CD4-positive, alpha-beta T cell treated with Interleukin-2 at 100 ng/mL for 4 hours (primary cell): ENCODE measurements at places on chromosomes 2 and 18.
A peak's percentile ranks its signal among the peaks of the same experiment; 100 is the strongest.

DNA sequence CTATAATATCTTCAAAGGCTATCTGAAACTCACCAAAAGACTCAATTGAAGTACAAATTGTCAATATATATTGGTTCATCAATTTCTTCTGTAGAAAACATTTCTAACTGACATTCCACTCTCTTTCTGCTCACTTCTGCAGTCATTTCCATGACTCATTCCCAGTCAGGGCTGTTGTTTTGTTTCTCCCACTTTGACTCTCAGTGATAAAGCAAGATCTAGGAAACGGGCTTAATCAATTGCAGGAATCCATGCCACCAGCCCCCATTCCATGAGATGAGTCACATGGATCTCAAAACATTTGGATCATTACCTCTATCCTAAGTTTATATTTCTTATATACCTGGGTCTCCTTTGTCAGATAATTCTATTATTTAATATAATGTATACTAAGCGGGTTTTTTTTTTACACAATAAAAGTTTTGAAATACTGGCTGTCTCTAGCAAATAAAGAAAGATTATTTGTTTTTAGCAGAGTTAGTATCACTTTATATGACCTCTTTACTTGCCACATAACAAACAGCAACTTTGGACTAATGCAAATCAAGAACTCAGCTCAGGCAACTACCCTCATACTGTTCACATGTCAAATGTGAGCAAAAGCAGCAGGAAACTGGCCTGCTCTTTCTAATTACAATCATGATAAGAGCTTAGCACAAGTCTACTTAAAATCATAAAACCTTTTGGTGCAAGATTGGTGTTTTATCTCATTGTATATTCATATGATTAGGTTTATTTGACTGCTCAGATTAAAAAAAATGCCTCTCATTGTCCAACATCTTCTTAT is 251.1 kb upstream of the PIK3C3 start:
- DNase-seq: no peak

GRCh38 chr2:9488583-9489547 is 14.5 kb downstream of the IAH1 start:
- DNase-seq: no peak

DNA sequence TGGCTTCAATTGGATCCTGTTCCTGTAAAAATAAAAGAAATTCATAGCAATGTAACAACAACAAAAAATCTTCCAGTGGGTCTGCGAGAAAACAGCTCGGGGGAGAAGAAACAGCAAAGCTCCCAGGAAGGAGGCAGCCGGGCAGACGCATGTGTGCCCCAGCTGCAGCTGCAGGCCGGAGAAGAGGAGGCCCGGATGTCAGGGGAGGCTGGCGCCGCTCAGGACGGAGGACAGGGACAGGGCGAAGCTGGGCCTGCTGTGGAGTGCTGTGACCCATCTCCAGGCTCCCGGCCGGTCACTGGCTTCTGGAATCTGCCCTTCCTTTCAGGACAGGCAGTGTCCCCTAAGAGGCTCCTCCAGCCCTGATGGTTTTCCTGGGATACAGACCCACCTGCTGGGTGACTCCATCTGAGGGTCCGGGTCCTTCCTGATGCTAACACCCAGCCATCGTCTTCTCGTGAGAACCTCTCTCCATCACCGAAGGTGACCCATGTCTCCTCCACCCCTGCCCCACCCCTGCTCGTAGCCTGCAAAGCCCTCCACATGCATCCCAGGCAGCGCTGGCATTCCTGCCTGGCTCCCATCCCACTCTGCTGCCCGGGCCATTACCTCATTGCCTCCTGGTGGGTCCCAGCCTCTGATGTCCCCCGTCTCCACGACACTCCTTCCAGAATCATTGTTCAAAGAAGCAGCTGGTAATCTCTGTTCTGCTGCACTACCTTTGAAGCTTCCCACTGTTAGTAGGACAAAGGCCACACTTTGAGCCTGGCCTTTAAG is 145.4 kb upstream of the TWIST2 start:
- no peak for DNase-seq

DNA sequence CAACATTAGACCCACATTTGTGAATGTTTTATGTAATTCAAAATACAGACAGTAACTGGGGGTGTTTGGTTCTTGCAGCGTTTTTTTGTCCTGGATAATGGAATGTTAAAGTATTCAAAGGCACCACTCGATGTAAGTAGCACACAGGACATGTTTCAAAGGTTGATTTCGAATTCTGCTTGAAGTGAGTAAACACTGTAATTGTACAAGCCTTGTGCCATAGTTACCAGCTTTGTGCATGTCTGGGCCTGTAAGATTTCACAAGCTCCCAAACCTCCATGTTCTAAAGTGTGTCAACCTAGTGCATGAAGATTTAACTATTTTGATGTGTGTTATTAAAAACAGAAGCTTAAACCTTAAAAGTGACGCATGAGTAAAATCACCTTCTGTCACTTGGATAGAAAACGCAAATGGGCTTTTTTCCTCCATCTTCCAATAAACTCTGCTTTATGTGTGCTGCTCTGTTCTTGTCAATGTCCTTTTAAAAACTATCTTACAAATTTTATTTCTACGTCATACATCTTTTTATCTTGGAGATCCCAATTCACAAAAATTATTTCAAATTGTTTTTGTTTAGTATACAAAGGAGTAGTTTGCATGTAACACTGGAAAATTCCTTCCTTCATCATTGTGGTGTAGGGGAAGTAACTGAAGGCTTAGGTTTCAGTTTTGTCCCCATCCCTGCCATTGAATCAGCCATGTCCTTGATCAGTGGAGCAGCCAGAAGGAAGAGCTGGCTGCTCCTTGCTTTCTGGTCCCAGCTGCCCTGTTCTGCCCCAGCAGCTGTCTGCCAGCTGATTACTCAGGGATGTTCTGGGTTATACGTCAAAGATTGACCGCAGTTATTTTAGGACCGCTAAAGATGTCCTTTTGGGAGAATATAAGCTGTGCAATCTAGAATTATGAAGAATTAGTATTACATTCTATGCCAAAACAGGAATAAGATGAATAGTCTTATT is 119.2 kb downstream of the PRKRA start:
- DNase-seq: no peak

GRCh38 chr2:241009191-241009590 is 10.8 kb downstream of the SNED1 start:
- DNase-seq: no peak

DNA sequence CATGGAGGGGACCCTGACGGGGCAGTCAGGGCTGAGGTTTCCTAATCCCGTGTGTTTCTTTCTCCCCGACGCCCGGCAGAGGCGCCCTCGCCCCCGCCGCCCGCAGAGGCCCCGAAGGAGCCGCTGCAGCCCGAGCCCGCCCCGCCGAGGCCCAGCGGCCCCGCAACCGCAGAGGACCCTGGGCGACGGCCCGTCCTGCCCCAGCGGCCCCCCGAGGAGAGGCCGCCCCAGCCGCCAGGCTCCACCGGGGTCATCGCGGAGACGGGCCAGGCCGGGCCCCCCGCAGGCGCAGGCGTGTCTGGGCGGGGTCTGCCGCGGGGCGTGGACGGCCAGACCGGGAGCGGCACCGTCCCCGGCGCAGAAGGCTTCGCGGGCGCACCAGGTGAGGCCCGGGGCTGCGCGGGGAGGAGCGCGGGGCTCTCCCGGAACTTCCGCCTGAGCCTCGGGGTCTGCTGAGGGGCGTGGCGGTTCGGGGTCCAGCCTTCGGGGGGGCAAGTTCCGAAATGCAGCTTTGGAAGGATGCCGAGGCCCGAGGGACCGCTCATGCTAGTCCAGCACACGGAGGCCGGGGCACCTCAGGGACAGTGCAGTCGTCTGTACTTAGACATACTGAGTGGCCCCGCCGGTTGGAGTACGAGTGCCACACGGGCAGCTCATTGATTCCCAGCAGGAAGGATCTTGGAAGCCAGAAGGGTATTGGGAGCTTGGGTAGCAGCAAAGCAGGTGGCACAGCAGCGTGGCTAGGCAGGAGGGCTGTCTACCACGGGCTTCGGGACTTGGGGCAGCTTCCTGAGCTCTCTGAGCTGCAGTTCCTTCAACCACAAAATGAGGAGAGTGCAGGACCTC is 60.1 kb downstream of the EMILIN2 start:
- peak; percentile 49 for DNase-seq

DNA sequence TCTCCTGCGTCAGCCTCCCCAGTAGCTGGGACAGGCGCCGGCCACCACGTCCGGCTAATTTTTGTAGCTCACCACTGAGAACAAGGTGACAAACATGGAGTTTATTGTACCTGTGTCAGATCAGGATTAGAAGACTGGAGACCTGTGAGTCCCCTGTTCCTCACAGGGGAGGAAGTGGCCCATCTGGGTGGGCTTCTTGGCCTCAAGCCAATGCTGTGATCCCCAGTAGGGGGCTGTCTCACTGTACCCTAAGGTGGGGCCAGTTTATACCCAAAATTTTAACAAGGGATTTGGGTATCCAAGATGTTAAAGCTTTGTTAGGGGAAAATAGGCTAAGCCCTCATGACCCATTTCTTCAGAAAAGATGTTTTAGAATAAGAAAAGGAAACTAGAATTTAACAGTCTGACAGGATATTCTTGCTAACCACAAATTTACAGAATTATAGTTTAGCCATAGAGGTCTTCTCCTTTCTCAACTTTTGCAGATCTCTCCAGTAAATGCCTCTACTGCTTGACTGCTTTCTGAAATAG is 16.3 kb downstream of the PCBP1 start:
- peak; percentile 40 for DNase-seq

DNA sequence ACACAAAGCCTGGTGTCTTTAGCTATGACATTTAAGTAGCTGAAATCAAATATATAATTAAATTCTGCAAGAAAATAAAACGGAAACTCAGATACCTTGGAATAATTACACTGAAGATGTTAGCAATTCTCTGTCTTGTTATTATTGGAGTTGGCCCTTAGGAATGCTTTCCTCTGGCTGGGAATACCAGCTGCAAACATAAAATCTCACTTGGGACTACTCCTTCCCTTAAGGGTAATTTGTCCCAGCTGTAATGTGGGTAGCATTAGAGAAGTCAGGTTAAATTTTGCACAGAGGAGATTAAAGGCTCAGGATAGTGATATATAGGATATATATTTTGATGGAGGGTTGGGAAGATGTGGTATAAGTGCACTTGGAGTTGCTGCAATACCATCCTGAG is 37.3 kb upstream of the GRP start:
- no peak for DNase-seq

- DNase-seq: no peak
These were observed 71.0 kb downstream of the KCTD18 start for GRCh38 chr2:200438846-200439245.

DNA sequence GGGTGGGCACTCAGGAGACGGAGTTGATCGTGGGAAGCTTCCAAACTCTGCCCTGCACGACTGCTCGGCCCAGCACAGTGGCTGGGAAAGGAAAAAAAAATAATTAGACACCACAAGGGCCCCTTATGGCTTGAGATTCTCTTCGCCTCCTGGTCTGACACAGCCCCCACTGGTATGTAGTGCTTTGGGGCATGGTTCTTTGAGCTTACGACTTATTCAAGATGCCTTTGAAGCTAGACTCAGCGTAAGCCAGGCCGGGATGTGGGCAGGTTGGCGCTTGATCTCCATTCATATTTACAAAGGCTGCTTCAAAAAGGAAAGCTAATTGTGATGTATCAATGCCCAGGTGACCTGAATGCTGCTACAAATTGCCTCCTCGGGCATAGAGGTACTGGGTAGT is 50.5 kb downstream of the CXCR4 start:
- DNase-seq: no peak

- no peak for DNase-seq
These were observed 843.4 kb downstream of the TMEM182 start for GRCh38 chr2:103605071-103605780.
